Globus pallidus (tissue), 1 donor: ENCODE measurements at places on chromosomes 12 and 14.

GRCh38 chr14:67680941-67681340, 6.5 kb upstream of the VTI1B start:
- DNase-seq = no peak

- DNase-seq = no peak
Measured at GRCh38 chr14:23580948-23581281, 2.3 kb upstream of the JPH4 start.

DNA sequence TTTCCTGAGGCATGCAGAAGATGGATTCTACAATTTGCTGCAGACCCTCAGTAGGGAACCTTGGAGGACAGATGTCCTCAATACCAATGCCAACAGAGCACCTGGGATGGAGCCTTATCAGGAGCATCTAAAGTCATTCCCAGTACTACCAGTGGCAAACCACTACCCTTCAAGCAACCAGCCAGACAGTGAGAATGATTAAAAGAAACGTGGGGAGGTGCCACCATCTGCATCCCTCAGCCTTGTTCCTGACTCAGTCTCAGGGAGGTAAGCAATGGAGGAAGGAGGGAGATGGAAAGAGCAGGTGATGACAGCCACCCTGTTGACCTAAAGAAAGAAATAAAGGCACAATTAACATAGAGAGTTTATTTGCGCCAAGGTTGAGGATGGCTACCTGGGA, 175.2 kb upstream of the GRIN2B start:
- DNase-seq = no peak

GRCh38 chr12:64039281-64039871, 182.7 kb downstream of the KICS2 start:
- DNase-seq = no peak

- no peak for DNase-seq
Measured at GRCh38 chr12:47277972-47278448, 198.3 kb upstream of the AMIGO2 start.

DNA sequence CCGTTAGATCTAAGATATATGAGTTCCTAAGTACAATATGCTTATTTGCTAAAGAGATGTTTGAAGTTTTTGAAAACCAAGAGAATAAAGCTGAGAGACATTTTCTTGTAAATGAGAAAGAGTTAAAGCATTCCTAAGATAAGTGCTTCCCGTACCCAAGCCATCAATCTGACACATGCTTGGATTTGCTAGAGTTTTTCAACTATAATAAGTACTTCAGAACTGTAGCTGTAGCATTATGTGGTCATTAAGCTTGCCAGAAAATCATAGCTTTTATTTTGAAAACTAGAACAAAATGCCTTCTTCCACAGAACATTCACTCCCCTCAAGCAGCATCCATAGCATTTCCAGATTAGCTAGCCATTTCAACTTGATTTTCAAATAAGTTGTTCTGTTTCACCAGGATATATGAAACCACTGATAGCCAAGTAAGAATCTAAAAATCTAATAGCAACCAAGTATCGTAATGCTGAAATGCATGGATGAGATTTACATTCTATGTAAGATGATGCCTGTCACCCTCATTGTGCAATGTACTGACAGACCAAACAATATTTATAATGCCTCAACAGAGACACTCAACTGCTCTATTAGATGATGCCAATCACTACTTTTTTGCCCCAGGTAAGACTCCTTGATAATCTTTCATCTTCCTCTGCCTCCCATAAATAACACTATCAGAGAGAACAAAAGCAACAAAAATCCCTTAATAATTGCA, 8.0 kb downstream of the SNW1 start:
- no peak for DNase-seq

- no peak for DNase-seq
Measured at GRCh38 chr12:107129315-107129930, 36.1 kb upstream of the CRY1 start.

- DNase-seq = no peak
Measured at GRCh38 chr14:73462815-73463214, 4.5 kb upstream of the NUMB start.

- DNase-seq = no peak
Measured at GRCh38 chr12:88142610-88142991, 494 bp downstream of the TMTC3 start.

GRCh38 chr12:27451036-27451825, 4.7 kb downstream of the SMCO2 start:
- no peak for DNase-seq

DNA sequence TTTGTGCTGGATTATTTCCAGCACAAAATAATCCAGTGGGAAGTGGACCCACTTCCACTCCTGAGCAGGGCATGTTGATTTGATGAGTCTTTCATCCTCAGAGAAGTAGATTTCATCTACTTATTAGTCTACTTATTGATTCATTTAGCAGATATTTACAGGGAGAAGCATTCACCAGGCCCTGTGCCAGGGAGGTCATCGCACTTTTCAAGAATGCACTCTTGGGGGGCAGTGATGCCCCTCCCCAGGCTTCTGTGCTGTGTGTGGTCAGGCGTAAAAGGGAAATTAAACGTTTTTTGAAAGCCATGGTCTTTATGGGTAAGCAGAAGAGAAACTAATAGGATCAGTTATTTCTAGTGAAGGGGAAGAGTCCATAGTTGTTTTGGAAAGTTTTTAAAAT, 610.7 kb upstream of the TMEM132C start:
- no peak for DNase-seq

- no peak for DNase-seq
Measured at GRCh38 chr12:103791350-103791920, 49.6 kb downstream of the NT5DC3 start.

GRCh38 chr12:1497161-1497560, 97.2 kb downstream of the FBXL14 start:
- DNase-seq = no peak

DNA sequence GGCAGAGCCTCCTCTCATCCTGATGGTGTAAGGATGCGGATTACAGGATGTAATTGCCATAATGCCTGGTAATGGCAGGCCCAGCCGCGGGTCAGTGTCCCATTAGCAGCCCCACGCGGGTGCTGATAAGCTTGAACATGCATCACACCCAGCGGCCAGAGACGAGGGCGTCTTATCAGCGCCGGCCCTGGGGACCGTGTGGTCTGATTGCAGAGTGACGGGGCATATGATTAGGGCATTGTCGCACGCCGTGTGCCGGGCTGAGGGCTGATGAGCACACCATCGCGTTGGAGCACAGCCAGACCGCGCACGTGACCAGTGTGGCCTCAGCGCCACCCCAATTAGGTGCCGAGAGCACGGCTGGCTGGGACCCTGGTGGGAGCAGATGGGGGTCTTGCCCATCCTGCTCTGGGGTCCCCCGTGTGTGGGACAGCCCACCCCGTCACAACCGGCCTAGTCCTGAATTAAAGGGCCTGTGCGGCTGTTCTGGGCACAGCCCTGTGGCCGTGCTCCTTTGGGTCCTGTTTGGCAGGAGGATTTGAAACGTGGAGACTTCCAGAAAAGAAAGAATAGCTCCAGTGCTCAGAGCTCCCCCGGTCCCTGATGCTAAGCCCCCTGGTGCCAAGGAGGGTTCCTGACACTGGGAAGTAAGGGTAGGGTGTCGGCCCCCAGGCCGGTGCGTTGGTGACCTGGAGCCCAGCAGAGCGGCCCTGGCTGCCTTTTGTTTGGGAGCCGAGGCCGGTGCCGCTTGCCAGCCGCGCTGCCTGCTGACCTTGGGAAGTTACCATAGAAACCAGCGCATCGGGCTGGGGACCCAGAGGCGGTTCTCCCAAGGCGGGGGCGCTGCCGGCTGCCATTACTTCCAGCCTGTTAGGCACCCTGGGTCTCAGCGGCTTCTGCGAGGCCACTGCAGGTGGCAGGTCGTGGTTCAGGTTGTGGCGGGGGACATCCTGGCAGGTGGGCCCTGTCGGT, 20.7 kb downstream of the KIF26A start:
- DNase-seq = no peak

DNA sequence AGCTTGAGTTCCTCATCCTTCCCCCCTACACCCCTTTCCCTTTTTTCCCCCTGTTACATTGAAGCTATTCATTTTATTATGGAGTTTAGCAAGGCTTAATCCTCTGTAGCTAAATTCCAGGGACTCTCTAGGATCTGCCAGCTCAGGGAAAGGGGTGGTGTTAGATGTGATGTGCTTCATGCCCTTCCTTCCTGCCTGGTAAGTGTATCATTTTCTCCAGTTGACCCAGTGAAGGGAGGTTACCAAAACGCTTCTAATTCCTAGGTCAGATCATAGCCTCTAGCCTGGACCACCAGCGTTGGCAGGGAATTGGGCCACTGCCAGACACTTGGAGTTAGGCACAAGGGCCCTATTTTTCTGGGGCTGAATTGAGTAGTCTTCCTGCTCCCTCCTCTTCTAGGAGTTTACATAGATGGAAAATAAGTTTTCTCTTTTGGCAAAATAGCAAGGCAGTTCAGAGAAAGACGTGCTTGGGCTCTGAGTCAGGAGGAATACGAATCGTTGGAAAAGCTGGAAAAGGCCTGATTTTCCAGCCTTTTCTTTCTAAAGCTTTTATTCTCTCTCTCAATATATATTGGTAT, 88.3 kb downstream of the NPAS3 start:
- DNase-seq = peak; percentile 53

DNA sequence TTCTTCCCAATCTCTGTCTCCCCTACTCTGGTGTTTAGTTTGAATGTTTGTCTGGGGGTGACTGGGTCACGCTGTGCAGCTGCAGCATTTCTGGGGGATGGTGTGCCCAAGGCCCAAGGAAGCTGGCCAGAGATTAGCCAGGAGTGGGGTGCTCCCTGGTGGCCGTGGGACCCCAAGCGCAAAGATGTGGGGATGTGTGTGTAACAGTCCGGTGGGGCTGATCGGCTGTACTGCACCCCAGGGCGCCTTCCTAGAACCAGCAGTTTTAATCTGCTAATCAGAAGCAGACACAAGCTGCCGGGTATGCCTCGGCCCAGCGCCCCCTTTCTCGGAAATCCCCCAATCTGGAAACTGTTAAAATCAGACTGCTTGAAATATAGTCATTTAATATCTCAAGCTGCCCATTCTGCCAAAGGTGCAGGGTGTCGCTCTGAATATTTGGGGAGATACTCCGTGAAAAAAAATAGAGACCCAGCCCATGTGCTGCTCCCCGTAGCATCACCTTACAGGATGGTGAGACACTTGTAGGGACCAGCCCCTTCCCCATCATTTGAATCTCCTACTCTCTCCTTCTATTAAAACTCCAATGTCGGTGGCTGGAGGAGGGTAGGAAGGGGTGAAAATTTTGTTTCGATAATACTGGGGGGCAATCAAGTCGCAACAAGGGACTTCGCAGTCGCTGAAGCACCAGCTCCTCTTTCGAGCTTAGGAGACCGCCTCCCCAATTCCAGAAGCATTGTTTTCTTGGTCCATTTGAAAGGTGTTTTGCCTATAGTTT, 4.3 kb downstream of the HOXC9 start:
- no peak for DNase-seq

DNA sequence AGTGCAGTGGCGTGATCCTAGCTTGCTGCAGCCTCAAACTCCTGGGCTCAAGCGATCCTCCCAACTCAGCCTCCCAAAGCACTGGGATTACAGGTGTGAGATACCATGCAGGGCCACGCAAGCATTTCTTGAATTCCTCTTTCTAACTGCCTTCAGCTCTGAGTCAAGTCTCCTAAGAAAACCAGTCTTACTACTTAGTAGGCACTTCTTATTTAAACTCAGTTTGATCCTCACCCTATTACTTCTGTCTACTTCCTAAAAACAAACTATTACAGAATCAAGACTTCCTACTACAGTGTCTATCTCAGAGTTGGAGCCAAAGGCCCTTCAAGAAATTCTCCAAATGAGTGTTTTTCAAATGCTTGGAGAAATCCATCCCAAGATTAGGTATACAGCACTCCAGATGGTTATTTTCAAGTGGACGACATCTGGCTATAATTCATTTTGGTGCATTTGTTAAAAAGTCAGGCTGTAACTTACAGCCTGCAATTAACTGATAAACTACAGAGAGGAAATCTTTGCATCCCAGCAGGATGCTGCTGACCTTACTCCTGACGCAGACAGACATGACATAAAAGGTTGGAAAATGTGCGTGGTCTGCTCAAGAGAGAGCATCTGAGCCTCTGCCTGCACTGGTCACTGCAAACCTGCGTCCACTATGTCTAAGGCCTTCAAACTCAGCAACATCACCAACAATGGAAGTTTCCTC, 34.7 kb downstream of the SSH1 start:
- DNase-seq = no peak

DNA sequence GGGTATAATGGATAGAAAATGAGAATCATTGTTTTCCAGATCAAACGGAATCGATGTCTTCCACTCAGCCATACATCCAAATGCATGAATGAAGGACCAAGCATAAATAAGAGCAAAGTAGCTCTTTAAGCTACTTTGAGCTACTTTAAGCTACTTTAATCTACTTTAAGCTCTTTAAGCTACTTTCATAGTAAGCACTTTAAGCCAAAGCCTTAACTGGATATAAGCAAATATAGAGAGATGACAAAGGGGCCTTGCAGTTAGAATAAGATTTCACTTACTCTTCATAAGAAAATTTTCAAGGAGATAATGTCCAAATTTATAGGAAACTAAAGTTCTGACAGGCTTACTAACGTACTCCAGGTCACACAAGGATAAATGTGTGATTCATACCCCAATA, 355.6 kb upstream of the KITLG start:
- no peak for DNase-seq

DNA sequence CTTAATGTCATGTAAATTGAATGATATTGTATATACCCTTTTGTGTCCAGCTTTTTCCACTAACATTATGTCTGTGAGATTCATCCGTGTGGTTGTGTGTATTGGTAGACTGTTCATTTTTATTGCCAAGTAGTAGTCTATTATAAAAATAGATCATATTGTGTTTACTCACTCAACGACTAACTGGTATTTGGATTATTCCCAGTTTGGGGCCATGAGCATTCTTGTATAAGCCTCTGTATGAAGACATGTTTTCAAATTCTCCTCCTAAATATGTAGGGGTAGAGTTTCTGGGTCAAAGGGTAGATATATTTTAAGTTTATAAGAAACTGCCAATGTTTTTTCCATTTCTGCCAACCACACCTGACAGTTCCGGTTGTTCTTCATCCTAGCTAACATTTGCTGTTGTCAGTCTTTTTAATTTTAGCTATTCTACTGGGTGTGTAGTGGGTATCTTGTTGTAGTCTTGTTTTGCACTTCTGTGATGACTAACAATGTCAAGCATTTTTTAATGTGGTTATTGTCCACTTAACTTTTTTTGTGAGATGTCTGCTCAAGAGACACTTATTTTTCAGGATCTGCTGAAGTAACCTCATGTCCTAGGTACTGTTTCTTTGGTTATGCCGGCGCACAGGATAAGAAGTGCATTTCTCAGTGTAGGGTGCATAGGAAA, 93.2 kb downstream of the DACT1 start:
- no peak for DNase-seq

DNA sequence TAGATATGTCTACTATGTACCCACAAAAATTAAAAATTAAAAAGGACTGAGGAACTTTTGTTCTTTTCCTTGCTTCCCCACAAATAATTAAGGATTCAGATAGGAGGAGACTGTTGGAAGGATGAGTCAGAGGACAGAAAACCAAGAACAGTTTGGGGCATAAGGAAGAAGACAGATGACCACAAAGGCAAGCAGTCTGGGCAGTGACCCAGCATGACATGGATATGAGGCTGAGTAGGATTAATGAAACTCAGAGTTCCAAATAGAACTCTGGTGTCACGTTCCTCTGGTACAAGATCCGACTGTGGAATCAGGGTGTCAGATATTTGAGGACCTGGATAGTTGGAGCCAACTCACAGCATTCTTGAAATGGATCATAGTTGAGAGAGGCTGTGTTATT, 89.3 kb upstream of the SLC38A4 start:
- no peak for DNase-seq

- DNase-seq = no peak
Measured at GRCh38 chr14:69505338-69506240, 21.1 kb downstream of the PLEKHD1 start.
